CD8-positive, alpha-beta T cell (primary cell): ENCODE measurements at places on chromosomes 1 and 21.

DNA sequence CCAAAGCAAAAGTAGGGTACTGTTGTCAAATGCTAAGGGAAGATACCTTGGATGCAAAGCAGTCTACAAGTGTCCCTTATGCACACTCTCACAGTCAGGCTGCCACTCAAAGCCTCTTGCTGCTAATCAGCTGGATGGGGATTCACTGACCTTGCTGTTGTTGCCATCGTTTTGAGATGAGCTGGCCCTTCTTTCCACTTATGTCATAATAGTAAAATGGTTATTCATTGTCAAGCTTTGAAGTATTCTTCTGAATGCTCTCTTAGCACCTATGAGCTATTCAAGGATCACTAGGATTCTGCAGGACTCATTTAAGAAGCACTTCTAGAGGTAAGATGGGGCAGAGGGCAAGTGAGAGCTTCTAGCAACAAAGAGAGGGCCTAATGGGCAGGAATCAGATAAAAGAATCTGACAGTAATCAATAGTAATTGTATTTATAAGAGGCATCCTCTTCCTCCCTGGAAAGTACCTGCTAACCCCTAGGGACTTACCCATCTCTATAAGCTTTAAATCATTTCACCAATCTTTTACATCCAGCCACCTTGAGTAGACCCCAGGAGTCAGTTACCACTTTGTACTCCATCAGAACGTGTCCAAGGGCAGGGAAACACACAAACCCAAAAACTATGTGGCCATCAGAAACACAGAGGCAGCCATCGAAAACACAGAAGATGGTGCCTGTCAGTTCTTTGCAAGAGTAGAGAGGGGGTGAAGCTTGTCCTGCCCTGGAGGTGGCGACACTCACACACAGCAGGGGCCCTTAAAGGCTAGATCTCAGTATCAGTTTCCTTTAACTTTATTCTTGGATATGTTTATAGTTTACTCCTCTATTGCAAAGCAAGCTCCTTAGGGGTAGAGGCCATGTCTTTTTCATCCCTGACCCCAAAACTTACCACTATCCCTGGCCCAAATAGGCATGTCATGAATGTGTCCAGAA, 103.7 kb upstream of the NFIA start:
- DNase-seq = no peak

DNA sequence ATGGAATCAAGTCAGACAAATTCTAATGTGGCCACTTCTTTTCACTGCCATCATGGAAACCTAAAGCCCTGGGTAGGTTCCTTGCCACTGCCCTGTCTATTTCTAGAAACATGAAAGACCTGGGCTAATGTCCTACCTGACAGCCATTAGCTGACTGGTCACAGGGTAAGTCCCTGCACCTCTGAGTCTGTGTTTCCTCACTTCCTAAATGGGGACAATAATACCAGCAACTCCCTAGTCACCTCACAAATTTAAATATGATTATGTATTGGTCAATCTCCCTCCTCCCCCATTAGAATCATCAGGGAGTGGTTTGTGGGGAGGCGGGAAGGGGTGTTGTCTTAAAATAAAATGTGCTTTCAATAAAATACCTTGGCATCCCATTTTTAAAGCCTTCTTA, 2.2 kb downstream of the CREG1 start:
- no peak for DNase-seq

GRCh38 chr1:115219927-115220326, 118.1 kb downstream of the NGF start:
- no peak for DNase-seq

- DNase-seq = no peak
These were observed 6.6 kb upstream of the AZIN2 start for GRCh38 chr1:33074193-33074945.

DNA sequence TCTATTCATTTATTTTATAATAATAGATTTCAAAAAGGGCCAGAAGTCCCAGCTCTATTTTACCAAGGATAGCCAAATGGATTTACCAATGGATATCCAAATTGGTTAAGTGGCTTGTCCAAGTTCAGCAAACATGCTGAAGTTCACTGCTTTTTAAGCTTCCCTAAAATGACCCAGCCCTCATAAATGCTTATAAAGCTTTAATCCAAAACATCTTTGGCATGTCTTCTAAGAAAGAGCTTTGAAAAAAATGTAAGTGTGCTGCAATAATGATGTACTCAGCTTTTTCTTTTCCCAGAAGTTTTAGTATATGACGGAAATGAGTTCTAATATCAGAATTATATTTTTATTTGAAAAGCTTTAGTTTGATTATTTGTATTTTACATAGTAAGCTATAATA, 451.5 kb upstream of the ADAMTS5 start:
- DNase-seq = no peak

DNA sequence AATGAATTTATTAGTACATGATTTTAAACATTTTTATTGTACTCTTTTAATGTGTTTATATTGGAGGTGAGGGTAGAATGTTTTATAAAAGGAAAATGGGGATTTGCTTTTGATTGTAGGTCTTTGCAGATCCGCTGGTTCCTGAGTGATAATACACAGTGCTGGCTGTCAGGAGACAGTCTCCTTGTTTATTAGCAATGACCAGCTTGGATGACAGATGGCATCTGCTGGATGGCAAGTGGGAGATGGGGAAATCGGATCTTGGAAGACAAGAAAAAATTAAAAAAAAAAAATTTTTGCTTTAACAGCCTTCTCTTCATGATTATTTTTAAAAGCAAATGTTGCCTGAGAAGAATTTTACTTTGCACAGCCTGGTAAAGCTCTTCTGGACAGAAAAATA, 4.4 kb upstream of the PHTF1 start:
- no peak for DNase-seq

GRCh38 chr21:44436111-44436611, 19.1 kb upstream of the LRRC3 start:
- DNase-seq = no peak

DNA sequence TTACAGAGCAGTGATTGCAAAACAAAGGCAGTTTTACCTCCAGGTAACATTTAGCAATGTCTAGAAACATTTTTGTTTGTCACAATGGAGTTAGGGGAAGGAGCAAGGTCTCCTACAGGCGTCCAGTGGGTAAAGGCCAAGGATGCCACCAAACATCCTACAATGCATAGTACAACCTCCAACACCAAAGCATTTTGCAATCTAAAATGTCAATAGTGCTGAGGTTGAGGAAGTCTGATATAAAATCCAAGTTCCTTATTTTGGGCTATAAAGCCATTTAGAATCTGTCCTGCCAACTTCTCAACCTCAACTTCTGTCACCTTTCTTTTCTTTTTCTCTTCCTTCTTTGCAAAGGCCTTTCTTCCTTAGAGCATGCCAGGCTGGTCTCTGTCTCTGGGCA, 111.2 kb downstream of the FASLG start:
- DNase-seq = no peak

DNA sequence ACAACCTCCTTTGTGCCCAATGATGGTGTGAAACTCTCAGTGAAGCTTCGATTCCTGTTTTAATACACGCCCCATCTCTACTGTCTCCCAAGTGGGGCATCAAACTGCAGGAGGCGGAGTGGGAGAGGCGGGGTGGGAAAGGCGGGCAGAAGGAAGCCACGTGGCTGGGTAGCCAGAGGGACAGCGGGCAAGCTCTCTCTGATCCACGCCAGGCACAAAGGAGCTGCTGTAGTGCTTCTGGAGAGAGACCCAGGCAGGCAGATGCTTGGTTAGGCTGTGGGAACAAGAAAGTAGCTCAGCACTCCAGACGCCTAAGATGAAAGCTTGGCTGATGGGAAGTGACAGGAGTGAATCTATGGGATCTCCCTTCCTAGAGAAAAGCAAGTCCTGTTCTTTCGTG, 25.7 kb downstream of the TRIM67 start:
- DNase-seq = no peak

DNA sequence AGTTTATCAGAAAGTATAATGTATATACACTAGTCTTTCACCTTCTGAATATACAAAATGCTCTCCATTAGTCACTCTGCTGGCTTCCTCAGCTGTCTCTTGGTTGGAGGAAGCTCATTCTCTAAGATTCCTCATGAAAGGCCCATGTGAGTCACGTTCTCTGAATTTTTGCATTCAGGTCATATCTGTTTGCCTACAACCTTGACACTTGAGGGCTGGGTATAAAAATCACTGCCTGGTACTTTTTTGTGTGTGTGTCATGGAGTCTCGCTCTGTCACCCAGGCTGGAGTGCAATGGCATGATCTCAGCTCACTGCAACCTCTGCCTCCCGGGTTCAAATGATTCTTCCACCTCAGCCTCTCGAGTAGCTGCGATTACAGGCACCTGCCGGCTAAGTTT, 2.8 kb upstream of the GALNT2 start:
- DNase-seq = no peak

GRCh38 chr1:119984771-119985170, 84.7 kb downstream of the NOTCH2 start:
- no peak for DNase-seq

DNA sequence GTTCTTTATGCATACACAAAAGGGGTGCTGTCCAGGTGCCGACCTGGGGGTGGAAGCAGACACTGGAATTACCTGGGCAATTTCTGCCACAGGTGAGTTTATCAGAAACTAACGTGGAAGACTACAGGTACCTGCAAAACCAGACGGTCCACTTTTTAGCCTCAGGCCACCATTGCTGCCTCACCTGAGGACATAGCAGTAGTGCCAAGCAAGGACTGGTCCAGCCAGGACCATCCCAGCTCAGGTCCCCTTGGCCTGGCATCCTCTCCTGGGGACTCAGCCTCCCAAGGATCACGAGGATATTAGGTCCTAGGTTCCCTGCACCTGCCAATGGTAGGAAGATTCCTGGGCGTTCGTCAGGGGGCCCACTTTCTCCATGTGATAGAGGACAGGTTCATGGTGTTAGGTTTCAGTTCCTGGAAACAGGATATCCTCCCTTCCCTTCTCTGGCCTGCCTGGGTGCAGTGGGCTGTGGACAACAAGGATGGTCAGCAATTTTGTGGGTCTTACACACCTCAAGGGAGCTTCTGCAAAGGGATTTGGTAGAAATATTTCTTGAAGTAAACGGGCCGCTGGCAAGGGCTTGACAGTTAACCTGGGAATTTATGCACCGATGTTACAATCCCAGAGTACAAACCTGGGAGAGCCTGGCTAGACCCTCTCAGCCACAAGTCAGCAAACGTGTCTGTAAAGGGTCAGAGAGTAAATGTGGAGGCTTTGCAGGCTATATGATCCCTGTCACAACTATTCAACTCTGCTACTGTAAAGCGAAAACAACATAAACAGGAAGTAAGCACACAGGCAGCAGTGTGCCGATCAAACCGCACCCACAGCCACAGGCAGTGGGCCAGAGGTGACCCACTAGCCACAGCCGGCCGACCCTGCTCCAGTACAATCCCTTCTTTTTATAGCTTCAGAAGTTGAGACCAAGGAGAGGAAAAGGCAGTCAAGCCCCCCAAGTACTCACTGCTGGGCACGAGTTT, 71.4 kb upstream of the RAB4A start:
- DNase-seq = peak; percentile 52

- DNase-seq = no peak
These were observed 24.8 kb downstream of the PGM1 start for GRCh38 chr1:63618011-63618410.

- DNase-seq = no peak
These were observed 221.4 kb upstream of the PKN2 start for GRCh38 chr1:88462488-88463261.

DNA sequence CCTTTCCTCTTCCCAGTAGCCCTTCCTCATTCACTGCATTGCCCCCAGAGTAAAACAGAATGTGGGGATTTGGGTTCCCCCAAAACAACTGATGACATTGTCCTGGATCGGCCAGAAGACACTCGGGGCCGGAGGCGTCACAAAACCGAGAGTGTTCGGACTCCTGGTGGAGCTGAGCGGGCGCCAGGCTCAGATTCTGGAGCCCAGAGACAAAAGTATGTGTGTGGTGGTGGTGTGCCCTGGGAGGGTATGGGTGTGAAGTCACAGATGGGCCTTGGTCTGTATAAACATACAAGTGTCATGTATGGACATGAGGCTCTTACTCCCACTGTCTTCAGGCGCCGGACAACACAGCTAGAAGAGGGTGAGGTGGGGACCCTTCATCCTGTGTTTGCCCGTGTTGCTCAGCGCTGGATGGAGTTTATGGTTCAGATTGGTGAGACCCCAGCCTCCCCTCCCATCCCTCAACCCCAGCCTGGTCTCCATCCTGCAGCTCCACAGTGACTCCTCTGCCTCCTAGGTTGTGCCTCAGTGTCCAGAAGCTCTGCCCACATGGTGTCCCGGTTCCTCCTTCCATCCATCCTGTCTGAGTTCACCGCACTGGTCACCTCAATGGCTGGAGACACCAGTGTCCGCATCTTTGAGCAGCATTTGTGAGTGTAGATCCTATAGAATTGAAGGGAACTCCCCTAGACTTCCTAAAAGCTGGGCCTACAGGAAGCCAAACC, 12.4 kb downstream of the HYI start:
- DNase-seq = no peak

- DNase-seq = no peak
These were observed 18.1 kb upstream of the ECE1 start for GRCh38 chr1:21308330-21308729.

DNA sequence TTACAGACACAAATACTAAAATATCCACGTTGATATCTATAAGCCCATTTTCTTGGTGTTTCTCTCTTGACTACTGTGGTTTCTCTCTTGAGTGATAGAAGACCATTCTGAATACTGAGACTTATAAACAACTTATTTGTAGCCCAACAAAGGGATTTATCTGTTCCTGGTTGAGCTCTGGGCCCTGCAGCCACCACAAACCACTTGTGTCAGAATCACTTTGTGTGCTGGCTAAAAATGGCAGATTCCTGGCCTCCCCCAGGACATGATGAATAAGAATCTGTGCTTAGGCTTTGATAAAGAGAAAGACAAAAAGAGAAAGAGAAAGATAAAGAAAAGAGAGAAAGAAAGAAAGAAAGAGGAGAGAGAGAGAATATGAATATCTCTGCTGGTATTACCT, 18.9 kb upstream of the MCOLN2 start:
- DNase-seq = no peak

- no peak for DNase-seq
These were observed 30.1 kb downstream of the STPG1 start for GRCh38 chr1:24383381-24383940.

DNA sequence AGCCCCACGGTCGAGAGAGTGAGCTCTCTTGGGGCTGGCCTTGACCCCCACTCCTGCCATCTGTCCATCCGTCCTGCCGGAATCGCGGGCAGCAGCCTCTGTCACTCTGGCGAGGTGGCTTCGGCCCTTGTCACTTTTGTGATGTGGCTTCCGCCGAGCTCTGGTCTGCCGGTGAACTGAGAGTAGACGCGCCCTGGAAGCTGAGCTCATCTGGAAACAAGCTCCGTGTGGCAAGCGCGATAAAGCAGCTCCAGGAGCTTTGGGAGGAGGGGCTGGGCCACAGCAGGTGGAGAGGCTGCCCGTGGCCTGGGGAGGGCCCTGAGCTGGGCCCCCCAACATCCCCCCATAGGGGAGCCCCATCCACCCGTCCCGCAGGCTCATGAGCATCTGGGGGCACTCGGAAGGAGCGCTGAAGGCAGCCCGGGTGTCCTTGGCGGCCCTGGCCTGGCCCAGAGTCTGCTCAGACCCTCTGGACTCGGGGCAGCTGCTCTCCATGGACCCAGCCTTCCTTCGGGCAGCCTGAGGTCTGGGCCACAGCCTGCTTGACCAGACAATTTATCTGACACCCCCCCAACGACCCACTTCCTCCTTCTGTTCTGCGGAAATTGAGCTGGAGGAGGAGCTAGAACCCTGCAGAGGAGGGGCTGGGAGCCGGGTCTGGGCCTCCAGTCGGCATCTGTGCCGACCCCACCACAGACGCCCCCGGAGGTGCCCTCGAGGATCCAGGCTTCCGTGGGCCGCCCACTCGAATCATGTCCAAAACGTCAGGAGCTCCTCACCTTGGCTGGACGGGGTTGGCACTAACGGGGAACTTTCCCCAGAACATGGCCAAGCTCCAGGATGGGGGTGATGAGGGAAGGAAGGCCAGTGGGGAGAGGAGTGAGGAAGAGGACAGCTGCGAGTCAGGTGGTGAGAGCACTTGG, 59.1 kb downstream of the SLC19A1 start:
- DNase-seq = no peak

GRCh38 chr1:94542088-94542870, 720 bp upstream of the F3 start:
- no peak for DNase-seq
